ENCODE measurements at places on chromosomes 6 and 20. TPM values are rescaled to one million over a fixed set of nuclear protein-coding genes. Genes with fewer than 3 reads are reported as not detected.

DNA sequence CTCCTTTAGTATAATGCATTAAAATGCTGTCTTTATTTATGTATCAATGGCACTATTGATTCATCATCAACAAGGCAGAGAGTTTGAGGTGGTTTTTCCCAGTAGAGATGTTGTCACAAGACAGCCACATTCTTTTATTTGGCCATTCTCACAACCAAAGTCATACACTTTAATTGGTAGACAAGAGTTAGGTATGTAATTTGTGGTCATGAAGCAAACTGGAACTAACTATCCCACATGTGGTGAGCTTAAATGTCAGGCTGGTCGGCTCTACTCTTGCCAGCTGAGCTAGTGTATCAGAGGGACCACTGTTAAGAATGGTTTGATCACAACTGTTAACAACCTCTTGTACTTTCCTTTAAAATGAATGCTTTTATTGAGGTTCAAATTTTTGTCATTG is 714.6 kb downstream of the CD109 start:
- no peak for DNase-seq

Gene GJA10
- total RNA-seq = not detected

Gene PPP1R11
- total RNA-seq = 19.6 TPM

- DNase-seq = no peak
Observed at GRCh38 chr20:19974630-19975435, 42.3 kb upstream of the NAA20 start.

- peak; percentile 35 for DNase-seq
Observed at GRCh38 chr20:23205611-23206041, 119.5 kb upstream of the CD93 start.

- DNase-seq = no peak
Observed at GRCh38 chr20:22217712-22218352, 366.5 kb downstream of the FOXA2 start.

Gene NR2E1
- not detected for total RNA-seq

DNA sequence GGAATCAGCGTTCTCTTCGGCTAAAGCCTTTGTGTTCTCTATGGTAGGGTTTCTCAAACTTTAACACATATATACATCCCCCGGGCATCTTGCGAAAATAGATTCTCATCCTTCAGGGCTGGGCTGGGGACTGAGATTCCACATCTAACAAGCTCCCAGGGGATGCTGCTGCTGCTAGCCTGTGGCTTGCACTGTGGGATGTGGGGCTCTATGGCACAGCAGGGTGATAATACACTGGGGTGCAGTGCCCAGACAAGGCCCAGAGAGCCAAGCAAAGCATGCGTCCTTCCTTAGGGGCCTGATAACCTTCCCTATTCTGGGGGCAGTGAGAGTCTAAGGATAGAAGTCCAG is 102.0 kb downstream of the LAMP5 start:
- DNase-seq = peak; percentile 11

GRCh38 chr20:12717061-12717460 is 291.7 kb upstream of the SPTLC3 start:
- no peak for DNase-seq

Gene RAET1G
- not detected for total RNA-seq

All from GM23338 (cell line).